ENCODE measurements at places on chromosomes 11 and 22.

GRCh38 chr22:20520093-20520511 is 12.7 kb downstream of the MED15 start:
- DNase-seq = no peak

GRCh38 chr11:76236092-76236999 is 30.0 kb upstream of the WNT11 start:
- DNase-seq = no peak

- DNase-seq = no peak
Measured at GRCh38 chr22:47919001-47919441, 1156.6 kb downstream of the TBC1D22A start.

GRCh38 chr11:2265396-2265795 is 5.0 kb downstream of the ASCL2 start:
- no peak for DNase-seq

All from nucleus accumbens (tissue), 56 donors.